Motor neuron (in vitro differentiated cells): ENCODE measurements at places on chromosomes 5 and 9. TPM values are rescaled to one million over a fixed set of nuclear protein-coding genes. Genes with fewer than 3 reads are reported as not detected.
A peak's percentile ranks its signal among the peaks of the same experiment; 100 is the strongest.

FGD3 gene
- 0.58 and 1.8 TPM in 2 replicates for total RNA-seq

ECM2 gene
- 8.1 and 10.1 TPM in 2 replicates for total RNA-seq

- peak; percentile 93 for ATAC-seq
Measured at GRCh38 chr5:168865968-168866367, 286.8 kb upstream of the PANK3 start.

GRCh38 chr5:92070786-92071185 lies 687.7 kb upstream of the ARRDC3 start:
- no peak for ATAC-seq

- peak; percentile 25 for ATAC-seq
Measured at GRCh38 chr5:151820903-151821302, 49.1 kb downstream of the G3BP1 start.

- no peak for ATAC-seq
Measured at GRCh38 chr9:114037249-114037648, 40.9 kb downstream of the AMBP start.
